ENCODE measurements at places on chromosomes 16 and 17.

DNA sequence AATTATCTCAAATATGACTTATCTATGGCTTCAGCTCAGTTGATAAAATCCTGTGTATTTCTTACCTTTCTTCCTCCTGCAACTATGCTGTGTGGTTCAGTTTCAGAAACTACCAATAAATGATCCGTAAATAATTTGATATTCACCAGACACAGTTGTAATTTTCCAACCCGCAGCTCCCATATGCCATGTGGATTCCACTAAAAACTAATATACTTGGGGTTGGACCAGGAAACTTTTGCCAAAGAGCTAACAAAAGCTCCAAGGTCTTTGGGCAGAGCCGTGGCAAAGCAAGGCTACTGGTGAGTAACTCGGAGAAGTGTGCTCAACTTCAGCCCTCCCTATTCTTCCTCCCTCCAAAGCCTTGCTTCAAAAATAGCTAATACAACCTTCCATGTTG lies 2.3 kb upstream of the CHST6 start:
- no peak for DNase-seq

GRCh38 chr16:26909623-26910022 lies 157.1 kb upstream of the C16orf82 start:
- no peak for DNase-seq

- no peak for DNase-seq
Measured at GRCh38 chr17:8732406-8733085, 12.1 kb downstream of the CCDC42 start.

- DNase-seq, result peak; percentile 33
Measured at GRCh38 chr17:3944485-3945388, 19.5 kb downstream of the ATP2A3 start.

DNA sequence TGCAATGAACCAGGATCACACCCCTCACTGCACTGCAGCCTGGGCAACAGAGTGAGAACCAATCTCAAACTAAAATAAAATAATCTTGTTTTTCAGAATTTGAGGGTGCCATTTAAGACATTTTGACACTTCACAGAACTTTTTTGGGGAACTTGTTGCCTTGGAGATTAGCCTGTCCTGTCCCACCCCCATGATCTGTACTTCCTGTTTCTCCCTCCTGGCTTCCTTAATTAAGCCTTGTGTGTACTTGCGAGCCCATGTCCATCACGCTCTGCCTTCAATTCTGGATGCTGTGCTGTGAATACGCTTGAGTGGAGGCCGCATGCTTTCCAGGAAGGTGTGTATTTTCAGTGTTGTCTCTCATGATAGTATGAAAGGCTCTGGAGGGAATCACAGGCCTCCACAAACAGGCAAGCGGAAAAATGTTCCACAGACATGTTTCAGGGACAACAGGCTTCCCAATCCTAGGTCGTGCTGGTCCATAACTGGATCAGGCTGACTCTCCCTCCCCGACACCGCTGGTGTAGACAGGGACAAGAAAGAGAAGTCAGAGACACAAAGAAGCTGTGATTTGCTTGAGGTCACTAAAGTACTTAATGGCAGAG lies 56.9 kb downstream of the NOS2 start:
- DNase-seq, result no peak

DNA sequence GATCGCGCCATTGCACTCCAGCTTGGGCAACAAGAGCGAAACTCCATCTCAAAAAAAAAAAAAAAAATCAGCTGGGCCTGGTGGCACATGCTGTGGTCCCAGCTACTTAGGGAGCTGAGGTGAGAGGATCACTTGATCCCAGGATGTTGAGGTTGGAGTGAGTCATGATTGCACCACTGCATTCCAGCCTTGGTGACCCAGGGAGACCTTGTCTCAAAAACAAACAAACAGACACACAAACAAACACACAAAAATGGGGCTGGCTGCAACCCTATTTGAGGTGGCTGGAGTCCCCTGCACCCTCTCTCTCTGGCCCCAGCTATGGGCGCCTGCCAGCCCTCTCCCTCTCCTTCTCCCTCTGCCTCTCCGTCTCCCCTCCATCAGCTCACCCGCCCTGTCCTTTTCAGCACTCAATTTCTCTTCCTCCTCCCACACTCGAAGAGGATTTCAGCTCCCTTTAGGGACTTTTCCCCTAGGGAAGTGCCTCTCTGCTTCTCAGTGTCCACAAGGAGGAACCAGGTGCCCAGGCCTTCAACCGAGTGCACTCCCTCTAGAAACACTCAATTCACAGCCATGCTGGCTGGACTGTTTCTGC lies 17.5 kb upstream of the TFAP4 start:
- no peak for DNase-seq

GRCh38 chr17:67993998-67994361 lies 2.3 kb downstream of the C17orf58 start:
- no peak for DNase-seq

DNA sequence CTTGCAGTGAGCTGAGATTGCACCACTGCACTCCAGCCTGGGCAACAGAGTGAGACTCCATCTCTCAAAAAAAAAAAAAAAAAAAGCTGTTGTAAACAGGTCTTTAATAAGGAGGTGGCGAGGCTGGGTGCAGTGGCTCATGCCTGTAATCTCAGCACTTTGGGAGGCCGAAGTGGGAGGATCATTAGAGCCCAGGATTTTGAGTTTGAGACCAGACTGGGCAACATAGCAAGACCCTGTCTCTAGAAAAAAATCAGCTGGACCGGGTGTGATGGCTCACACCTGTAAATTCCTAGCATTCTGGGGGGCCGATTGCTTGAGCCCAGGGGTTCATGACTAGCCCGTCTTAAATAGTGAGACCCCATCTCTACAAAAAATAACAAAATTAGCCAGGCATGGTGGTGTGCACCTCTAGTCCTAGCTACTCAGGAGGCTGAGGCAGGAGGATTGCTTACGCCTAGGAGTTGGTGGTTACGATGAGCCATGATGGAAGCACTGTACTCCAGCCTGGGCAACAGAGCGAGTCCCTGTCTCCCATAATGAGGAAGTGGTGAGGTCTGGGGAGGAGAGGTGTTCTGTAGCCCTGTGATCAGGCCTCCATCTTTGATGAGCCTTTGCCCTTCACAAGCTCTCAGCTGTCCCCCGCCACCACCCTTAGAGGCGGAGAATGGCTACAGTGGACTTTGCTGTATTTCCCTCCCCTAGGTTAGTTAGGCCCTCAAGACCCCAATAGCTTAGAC lies 36.2 kb downstream of the ZNF778 start:
- no peak for DNase-seq

- DNase-seq, result no peak
Measured at GRCh38 chr16:68362947-68363657, 52.3 kb downstream of the PRMT7 start.

GRCh38 chr16:78607465-78607864 lies 508.0 kb downstream of the WWOX start:
- no peak for DNase-seq

DNA sequence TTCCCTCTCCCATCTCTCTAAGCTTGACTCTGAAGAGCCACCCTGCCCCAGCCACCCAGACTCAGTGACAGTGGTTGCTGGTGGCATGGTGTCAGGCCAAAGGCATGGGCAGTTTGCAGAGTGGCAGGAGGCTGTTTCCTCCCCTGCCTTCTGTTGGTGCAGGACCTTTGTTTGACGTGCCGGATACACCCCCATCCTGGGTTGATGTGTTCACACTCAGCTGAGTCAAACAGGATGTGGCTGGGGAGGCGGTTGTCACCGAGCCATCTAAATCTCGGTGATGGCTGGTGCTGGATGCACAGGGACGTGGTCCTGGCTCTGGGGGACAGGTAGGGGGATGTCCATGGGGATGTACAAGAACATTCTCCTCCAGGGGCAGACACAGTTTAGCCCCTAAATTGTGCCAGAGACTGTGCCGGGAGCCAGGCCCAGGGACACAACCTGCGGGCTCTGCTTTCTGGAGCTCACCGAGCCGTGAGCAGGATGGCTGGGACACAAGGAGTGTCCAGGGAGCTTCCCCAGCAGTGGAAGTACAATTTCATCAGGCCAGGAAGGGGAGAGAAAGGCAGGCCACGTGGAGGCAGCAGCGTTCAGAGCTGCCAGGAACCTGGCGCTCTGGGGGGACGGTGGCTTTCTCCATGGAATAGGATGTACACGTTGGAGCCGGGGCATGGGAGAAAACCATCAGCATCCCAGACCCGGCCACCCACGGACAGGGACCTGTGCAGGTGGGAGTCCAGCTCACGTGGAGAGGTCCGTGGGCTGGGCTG lies 264.2 kb downstream of the SEC14L1 start:
- peak; percentile 87 for DNase-seq

DNA sequence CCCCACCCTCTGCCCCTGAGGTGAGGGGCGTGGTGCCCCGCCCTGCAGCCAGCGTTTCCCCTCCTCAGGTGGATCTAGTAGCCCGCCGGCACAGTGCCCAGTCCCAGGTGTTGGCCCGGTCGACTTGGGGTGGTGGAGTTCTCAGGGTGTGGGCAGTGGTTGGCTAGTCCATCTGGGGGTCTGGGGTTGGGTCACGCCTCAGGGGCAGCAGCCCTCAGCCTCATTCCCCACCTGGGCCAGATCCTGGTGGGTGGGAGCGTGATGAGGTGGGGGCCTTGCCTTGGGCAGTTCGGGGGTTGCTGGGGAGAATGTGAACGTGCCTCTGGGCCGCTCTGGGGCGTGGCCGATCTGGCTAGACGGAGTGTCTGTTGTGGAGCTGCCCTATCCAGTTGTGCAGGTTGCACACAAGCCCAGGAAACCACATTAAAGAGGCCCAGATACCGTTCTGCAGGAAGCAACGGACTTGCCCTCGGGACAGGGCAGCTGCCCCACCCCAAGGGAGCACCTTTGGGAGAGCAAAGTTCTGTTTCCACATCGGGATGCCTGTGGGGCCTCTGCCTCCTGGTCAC lies 32.0 kb downstream of the GSE1 start:
- no peak for DNase-seq

GRCh38 chr17:5583426-5584382 lies 605 bp downstream of the NLRP1 start:
- no peak for DNase-seq

GRCh38 chr17:75724016-75725003 lies 3.1 kb downstream of the ITGB4 start:
- no peak for DNase-seq

GRCh38 chr16:8596581-8596980 lies 6.3 kb upstream of the TMEM114 start:
- DNase-seq, result no peak

- DNase-seq, result no peak
Measured at GRCh38 chr17:41049110-41049509, 2.0 kb upstream of the KRTAP2-1 start.

- no peak for DNase-seq
Measured at GRCh38 chr17:6483507-6483906, 39.3 kb downstream of the PIMREG start.

GRCh38 chr16:30470170-30470512 lies 2.4 kb upstream of the ITGAL start:
- no peak for DNase-seq

GRCh38 chr16:77273-77806 lies 685 bp upstream of the MPG start:
- DNase-seq, result peak; percentile 29

GRCh38 chr17:38970804-38971203 lies 3.6 kb upstream of the FBXO47 start:
- DNase-seq, result no peak

DNA sequence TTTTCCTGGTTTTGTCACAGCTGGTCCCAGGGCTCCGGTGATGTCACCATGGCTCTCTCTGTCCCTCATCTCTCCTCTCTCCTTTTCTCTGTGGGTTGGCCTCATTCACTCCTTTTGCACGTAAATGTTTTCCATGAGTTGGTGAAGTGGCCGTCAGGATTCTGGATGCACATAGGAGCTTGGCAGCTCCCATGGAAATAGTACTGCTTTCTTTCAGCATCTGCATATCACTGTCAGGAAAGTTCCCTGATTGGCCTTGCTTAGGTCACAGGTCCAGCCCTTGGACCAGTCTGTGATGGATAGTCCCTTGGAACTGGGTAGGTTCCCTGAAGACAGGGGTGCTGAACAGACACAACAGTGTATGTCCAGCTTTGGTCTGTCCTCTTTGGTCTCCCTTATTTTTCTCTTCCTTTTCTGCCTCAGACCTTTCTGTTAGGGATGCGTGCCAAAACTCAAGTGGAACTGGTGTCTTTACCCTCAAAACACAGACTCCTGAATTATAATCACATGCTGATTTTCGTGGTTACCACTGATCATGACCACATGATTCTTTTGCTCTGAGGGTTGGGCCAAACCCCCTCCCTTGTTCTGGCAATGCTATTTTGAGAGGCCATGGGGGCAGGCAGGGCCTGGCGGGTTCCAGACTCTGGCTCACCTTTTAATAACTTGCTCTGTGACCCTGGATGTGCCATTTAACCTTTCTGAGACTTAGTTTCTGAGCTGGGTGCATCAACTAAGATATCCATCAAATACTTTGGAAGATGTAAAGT lies 99.0 kb downstream of the MSI2 start:
- DNase-seq, result no peak

DNA sequence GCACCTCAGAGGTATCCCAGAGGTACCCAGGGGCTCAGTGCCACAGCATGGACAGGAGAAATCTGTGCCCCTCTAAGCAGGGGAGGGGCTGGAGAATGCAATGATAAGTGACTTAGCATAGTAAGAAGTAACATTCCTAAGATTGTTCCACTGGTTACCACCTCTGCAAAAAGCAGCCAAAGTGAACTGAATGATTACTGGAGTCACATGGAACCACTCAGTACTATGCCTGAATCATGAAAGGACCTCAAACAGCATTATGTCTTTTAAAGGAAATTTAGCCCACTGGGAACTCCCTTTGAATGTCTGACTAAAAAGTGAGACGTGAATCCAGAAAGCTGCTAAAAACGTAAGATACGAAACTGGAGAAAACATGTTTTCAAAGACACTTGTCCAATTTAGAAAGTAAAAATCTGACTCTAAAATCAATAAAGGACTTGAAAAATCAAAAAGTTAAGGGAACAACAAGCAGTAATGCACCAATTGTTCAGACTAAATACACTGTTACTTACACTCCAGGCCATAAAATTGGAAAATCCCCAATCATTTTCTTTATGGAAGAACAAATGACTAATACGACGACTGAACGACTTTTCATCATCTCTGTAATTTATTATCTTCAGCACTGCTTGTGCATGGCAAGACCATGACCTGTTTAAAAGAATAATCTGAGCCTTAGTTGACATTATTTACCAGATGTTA lies 38.6 kb downstream of the LITAFD start:
- DNase-seq, result no peak

GRCh38 chr17:33888455-33888854 lies 366.6 kb upstream of the CCL2 start:
- no peak for DNase-seq

DNA sequence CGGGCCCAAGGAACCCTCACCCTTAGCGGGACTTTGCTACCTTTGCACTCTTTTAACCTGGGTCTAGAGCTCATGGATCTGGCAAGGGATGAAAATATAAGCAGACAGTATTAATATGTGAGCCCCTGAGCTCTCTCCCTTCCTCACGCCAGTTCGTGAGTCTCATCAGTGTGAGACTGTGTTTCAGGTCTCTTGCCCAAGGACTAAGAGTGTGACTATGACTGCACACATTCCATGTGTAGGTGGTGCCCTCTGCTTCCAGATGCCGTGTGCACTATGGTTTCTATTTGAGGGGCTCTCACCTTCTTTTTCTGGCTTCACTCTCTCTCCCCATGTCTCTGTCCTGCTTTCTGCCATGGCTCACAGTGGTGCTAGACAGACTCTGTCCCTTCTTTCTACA lies 40.5 kb downstream of the DHRS7B start:
- no peak for DNase-seq

GRCh38 chr16:9003322-9003721 lies 39.6 kb upstream of the USP7 start:
- no peak for DNase-seq

- DNase-seq, result no peak
Measured at GRCh38 chr17:57589151-57590034, 155.7 kb downstream of the CCDC182 start.

All from stimulated activated CD4-positive, alpha-beta T cell treated with anti-CD3 and anti-CD28 coated beads, Interleukin-1b, Interleukin-23, amount 100 ng/mL, for 48 hours (primary cell).